Airway epithelial cell (primary cell): ENCODE measurements at places on chromosomes 7 and 10. TPM values are rescaled to one million over a fixed set of nuclear protein-coding genes. Genes with fewer than 3 reads are reported as not detected.

ST8SIA6 gene
- not detected in 2 replicates for total RNA-seq

MEIG1 gene
- total RNA-seq, result not detected in 2 replicates

ARHGAP22 gene
- total RNA-seq, result 5.9 and 9.3 TPM in 2 replicates

CALML3 gene
- total RNA-seq, result 7.7 and 9.0 TPM in 2 replicates

SSMEM1 gene
- total RNA-seq, result not detected in 2 replicates

UPF2 gene
- total RNA-seq, result 10.6 and 14.1 TPM in 2 replicates

GIMAP2 gene
- not detected in 2 replicates for total RNA-seq

EGR2 gene
- 0.28 TPM in 1 of 2 replicates, not detected in the other for total RNA-seq

VWC2 gene
- total RNA-seq, result not detected in 2 replicates

ZNF488 gene
- total RNA-seq, result 2.3 TPM in 2 replicates

CYP26C1 gene
- total RNA-seq, result not detected in 2 replicates

GCK gene
- 0.28 TPM in 1 of 2 replicates, not detected in the other for total RNA-seq

TMEM270 gene
- total RNA-seq, result not detected in 2 replicates

GIMAP6 gene
- not detected in 2 replicates for total RNA-seq

MSMB gene
- 0.84 and 2.0 TPM in 2 replicates for total RNA-seq

SRI gene
- 71.8 and 103 TPM in 2 replicates for total RNA-seq

SSC4D gene
- 3.9 and 4.3 TPM in 2 replicates for total RNA-seq

GBX1 gene
- total RNA-seq, result not detected in 2 replicates

PRLHR gene
- total RNA-seq, result not detected in 2 replicates

NDUFB8 gene
- total RNA-seq, result 269 and 275 TPM in 2 replicates

COL28A1 gene
- total RNA-seq, result under 0.01 and 0.05 TPM in 2 replicates

ATRNL1 gene
- total RNA-seq, result 0.23 and 0.35 TPM in 2 replicates

MBL2 gene
- total RNA-seq, result not detected in 2 replicates

NKX1-2 gene
- total RNA-seq, result 3.3 and 4.0 TPM in 2 replicates

ZEB1 gene
- total RNA-seq, result 0.19 and 0.92 TPM in 2 replicates

SPDYE9 gene
- not detected in 2 replicates for total RNA-seq

GSDME gene
- 49.8 and 54.8 TPM in 2 replicates for total RNA-seq

RNF148 gene
- total RNA-seq, result not detected in 2 replicates

BTBD16 gene
- 0.14 and 0.42 TPM in 2 replicates for total RNA-seq

VWA2 gene
- total RNA-seq, result 2.1 and 2.8 TPM in 2 replicates

UPK3B gene
- 1.6 and 3.0 TPM in 2 replicates for total RNA-seq

CYP26A1 gene
- total RNA-seq, result not detected in 2 replicates

EMX2 gene
- total RNA-seq, result not detected in 2 replicates

ZCCHC24 gene
- 2.3 and 2.5 TPM in 2 replicates for total RNA-seq

CALHM1 gene
- not detected in 2 replicates for total RNA-seq

ZWINT gene
- total RNA-seq, result 37.7 and 50.9 TPM in 2 replicates

PALD1 gene
- total RNA-seq, result 0.60 and 0.71 TPM in 2 replicates

CNOT4 gene
- total RNA-seq, result 8.5 and 11.5 TPM in 2 replicates

AUTS2 gene
- 6.6 and 15.3 TPM in 2 replicates for total RNA-seq
